ENCODE measurements at places on chromosomes 4 and X.
A peak's percentile ranks its signal among the peaks of the same experiment; 100 is the strongest.

- no peak for DNase-seq
Measured at GRCh38 chr4:96742332-96743014, 902.6 kb downstream of the PDHA2 start.

DNA sequence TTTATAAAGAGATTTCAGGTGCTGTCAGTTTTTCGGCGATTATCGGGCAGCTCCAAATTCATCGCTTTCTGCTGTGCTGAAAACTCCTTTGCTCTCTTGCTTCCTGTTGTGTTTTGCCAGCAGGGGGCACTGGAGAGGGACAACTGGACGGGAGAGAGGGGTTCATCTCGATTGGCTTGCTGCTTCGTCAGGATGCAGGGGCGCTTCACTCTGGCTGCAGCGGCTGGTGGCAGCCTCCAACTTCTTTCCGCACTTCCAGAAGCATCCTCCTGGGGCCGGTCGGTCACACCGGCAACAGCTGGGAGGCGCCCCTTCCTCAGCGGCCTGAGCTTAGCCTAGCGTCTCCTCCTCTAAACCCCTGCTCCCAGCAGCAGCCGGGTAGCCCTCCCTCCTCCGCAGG lies 29.5 kb downstream of the MSL3 start:
- peak; percentile 46 for DNase-seq

DNA sequence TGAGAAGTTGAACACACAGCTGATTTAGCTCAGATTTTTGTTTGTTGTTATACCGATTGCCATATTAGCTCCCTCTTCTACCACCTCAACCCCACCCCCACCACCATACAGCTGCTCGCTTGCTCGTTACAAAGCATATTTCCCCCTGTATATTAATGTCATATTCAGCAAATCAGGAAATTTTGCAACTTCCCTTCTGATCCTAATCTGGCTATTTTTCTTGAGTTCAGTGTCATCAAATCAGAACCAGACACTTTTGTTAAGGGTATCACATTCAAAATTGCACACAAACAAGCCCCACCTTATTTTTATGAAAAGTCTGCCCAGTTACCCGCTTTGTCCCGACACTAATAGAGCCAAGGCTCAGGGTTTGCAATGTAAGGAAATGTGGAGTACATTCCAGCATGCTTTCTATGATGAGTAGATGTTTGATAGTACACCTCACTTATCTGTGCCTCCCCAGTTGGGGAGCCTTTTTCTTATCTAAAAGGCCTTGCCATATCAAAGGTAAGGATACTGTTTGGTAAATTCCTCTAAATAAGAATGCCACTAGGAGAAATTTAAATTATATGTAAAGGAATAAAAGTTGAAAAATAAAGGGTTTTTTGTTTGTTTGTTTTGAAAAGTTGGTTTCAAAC lies 212.2 kb downstream of the CBR4 start:
- DNase-seq: no peak

GRCh38 chr4:90816754-90817153 lies 689.6 kb downstream of the CCSER1 start:
- DNase-seq: no peak

- DNase-seq: no peak
Measured at GRCh38 chr4:140640150-140640748, 71.5 kb upstream of the UCP1 start.

GRCh38 chr4:167492007-167492406 lies 257.7 kb upstream of the SPOCK3 start:
- no peak for DNase-seq

DNA sequence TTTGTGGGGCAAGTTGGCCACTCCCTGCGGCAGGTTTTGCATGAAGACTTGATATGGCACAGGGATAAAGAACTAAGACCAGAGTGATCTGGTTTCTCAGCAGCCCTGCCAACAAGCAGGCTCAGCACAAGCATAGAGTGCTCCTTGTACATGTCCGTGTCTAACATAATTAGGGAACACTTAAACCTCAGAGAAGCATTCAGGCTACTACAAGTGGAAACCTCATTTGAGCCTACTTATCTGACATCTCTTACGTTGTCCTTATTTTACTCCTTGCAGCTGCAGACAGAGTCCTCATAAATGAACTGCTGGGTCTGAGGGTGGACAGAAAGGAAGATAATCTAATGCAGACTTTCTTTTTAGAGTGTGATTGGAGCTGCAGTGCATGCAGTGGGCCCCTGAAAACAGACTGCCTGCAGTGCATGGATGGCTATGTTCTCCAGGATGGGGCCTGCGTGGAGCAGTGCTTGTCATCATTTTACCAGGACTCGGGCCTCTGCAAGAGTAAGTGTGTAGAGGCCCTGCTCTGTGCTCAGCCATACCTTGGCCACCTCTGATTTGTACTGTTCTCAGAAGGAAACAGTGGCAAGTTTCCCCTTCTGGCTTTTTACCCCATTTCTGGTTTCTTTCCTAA lies 179.1 kb upstream of the ANXA3 start:
- DNase-seq: no peak

- no peak for DNase-seq
Measured at GRCh38 chr4:121272526-121272925, 108.3 kb downstream of the QRFPR start.

DNA sequence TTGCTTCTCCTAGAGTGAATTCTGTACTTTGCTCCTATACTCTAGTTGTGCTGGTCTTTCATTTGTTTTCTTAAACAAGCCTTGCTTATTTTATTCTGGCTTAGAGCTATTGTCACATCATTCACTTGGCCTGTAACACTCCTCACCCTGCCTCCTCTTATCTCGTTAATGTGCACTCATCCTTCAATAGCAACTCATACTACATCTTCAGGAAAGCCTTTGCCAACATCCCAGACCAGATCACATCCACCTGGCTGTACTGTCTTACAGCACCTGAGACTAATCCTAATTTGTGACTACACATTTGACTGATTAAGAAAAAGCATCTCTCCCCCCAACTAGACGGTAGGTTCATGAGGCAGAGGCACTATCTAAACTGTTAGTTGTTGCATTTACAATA lies 80.8 kb downstream of the SLC7A11 start:
- DNase-seq: no peak

- DNase-seq: no peak
Measured at GRCh38 chr4:11632025-11632424, 203.3 kb upstream of the HS3ST1 start.

- no peak for DNase-seq
Measured at GRCh38 chrX:15988661-15989603, 134.3 kb upstream of the AP1S2 start.

DNA sequence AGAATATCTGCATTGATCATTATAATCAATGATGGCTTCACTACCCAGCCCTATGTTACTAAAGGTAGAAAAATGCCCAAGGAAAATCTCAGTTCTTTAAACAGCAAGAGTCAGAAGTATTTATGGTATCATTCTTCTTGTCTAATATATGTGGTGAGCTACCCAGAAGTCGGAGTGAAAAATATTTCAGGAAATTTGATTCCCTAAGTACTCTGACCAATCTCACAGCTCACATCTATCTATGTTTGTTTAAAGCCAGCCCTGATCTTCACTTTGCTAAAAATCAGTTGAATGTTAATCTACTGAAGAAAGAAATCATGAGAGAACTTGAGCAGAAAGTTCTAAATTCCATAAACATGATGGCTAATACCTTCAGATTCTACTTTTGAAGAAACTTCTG lies 522.9 kb upstream of the SLIT2 start:
- no peak for DNase-seq

DNA sequence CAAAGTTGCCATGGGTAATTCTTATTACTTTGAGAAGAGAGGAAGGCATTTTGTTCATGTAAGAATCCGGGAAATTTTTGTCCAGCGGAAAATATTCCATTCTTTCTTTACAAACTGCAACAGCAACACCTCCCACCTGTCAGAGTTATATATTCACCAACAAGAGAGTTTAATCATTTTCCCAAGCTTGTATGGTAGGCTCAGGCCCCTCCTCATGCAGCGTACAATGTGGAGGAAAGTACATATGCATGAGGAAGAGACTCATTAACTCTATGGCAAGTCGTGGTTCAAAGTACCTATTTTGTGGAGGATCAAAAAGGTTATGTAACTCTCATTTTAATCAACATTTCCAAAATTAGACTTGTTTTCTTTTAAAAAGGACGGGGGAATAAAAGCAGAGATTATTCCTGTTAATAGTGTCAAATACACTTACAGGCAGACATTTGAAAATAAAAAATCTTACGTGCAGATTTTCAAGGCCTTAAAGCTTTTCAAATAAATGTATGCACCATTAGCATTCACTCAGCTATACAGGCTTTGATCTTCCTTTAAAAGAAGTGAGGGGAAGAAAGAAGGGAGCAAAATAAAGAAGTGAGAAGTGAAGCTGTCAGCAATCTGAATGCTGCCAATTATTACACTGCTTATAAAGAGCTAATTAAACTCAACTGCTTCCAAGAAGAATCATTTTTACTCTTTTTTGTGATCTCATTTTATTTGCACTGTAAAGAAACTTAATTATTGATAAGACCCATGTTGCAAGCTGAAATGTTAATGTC lies 204.8 kb downstream of the FAT4 start:
- DNase-seq: no peak

- peak; percentile 61 for DNase-seq
Measured at GRCh38 chr4:184473499-184474262, 669 bp downstream of the IRF2 start.

DNA sequence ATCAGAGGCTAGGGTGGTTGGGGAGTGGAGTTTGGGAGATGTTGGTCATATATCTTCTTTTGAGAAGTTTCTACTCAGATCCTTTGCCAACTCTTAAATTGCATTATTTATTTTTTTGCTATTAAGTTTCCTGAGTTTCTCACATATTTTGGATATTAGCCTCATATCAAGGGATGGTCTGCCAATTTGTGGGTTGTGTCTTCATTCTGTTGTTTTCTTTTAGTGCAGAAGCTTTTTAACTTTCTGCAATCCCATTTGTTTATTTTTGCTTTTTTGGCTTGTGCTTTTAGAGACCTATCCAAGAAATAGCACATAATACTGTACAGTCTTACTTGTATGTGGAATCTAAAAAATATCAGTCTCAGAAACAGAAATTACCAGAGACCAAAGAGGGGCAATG lies 509.2 kb upstream of the HS3ST1 start:
- no peak for DNase-seq

DNA sequence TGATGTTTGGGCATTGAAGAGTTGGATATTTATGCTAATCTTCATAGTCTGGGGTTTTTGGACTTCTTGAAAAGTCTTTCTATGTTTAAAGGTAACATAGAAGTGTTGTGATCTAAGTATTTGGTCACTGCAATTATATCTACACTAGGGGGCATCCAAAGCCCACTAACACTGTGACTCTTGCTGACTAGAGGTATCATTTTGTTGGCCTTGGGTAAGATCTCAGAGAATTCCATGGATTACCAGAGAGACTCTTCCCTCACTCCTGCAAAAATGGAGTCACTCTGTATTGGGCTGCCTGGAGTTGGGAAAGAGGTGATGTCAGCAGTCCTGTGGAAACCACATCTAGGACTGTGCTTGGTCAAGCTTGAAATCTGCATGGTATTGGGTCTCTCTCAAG lies 1077.6 kb downstream of the FAM133A start:
- no peak for DNase-seq

DNA sequence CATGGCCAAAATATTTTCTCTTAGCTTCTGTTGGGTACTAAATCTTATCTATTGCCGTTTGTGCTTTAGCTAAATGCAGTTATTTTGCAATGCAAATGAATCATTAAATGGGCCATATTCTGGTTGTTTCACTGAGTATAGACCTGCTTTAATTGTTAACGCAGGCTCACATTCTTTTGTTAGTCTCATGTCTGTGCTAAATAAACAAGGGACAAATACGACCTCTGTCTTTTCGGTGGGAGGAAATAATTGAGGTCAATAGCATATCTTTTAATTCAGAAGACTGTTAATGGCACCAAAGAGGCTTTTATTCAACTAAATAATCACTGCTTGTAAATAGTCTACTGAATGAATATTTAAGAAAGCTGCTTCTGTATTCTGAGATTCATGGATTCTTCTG lies 76.9 kb downstream of the DIAPH2 start:
- no peak for DNase-seq

DNA sequence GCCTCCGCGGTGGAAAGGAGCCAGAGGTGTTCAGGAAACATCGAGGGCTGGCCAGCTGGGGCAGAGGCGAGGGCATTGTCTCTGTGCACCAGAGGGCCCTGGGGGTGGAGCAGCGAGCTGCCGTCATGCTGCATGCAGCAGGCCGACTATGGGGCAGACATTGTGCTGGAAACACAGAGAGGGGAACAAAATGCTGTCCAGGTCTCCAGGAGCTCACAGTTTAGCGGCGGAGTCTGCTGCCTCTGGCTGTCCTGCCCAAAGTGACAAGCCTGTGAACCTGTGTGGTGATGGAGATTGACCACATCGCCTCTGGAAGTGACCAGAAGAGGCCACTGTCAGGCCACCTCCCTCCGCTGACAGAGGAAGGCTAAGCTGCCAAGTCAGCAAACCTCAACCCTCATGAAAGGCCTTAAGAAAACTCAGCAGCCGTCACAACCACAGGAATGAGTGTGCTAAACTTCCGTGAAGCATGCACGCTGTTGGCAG lies 20.1 kb upstream of the SASH3 start:
- DNase-seq: no peak

DNA sequence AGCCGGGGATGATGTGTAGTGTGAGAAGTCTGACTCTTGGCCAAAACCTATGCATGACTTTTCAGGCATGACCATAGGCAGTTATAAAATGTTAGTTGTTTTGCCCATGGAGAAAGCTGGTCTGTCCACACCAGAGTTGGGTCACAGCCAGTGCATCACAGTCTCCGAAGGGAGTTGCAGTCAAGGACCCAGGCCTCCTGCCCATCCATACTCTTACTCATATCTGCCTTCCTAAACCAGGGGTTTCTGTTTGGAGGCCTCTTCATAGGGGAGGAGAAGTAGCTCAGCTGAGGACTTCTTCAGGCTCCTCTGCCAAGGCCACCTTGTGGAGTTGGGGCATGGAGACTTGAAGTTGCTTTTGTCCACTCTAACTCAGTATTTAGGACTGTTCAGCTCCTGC lies 1008.3 kb downstream of the PCDH18 start:
- no peak for DNase-seq

DNA sequence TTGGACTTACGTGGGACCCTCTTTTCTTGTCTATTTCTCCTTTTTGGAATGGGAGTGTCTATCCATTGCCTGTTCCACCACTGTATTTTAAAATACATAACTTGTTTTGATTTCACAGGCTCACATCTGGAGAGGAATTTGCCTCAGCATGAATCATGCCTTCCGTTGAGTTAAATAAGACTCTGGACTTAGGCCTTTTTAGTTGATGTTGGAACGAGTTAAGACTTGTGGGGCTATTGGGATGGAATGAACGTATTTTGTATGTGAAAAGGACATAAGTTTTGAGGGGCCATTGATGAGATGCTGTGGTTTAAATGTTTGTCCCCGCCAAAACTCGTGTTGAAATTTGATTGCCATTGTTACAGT lies 66.2 kb downstream of the BEX3 start:
- DNase-seq: no peak
